Germinal center (tissue), 1 donor: ENCODE measurements at places on chromosomes 1 and 21.

GRCh38 chr1:240836271-240836670 is 224.3 kb upstream of the GREM2 start:
- no peak for DNase-seq

DNA sequence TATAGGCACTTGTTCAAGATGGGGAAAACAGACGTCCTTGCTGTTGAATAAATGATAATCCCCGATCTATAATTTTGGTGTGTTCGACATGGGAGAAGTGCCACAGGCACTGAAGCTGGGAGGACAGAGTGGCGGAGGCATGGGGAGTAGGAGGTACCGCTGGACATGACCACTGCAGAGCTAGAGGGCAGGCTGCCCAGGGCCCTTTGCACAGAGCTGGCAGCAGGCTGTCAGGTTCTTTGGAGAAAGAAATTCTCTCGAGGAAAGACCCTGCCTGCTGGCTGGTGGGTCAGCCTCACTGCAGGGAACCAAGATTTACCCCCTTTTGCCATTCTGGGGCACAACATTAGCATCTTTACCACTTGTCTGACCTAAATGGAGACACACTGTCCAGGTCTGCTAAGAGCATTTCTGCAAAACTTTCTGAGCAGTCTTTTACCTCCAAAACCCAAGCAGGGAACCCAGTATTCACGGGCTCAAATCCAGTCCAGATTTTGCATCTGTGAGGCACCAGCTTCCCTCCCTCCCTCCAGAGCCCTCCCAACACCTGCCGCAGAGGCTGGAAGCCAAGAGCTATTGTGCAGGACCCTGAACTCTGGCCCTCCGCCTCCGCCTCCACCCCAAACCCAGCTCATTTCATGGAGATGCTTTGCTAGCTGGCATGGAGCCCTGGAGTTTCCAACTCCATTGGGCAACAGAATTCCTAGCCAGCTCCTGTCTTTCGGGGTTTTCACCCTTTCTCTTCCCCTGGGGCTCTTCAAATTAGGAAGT is 142.3 kb downstream of the PLXNA2 start:
- no peak for DNase-seq

GRCh38 chr21:36461918-36462486 is 17.9 kb downstream of the CLDN14 start:
- DNase-seq, result no peak

- no peak for DNase-seq
These were observed 4.5 kb downstream of the MARCKSL1 start for GRCh38 chr1:32331549-32331948.

DNA sequence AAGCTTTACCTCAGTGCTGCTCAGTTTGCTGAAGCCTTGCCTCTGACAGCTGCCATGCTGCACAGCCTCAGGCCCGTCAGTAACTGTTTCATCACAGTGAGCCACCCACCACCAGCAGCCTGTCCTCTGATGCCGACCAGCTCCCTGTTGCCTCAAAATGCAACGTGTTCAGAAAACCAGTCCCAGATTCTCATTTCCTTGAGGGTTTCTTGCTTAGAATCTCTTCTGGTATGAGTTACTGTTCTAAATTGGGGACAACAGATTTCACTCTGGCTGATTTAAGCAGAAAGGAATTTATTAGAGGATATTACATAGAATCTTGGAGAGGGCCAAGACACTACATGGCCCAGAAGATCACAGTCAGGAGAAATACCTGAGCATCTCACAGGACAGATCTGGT is 11.0 kb downstream of the UBL4B start:
- DNase-seq, result no peak

DNA sequence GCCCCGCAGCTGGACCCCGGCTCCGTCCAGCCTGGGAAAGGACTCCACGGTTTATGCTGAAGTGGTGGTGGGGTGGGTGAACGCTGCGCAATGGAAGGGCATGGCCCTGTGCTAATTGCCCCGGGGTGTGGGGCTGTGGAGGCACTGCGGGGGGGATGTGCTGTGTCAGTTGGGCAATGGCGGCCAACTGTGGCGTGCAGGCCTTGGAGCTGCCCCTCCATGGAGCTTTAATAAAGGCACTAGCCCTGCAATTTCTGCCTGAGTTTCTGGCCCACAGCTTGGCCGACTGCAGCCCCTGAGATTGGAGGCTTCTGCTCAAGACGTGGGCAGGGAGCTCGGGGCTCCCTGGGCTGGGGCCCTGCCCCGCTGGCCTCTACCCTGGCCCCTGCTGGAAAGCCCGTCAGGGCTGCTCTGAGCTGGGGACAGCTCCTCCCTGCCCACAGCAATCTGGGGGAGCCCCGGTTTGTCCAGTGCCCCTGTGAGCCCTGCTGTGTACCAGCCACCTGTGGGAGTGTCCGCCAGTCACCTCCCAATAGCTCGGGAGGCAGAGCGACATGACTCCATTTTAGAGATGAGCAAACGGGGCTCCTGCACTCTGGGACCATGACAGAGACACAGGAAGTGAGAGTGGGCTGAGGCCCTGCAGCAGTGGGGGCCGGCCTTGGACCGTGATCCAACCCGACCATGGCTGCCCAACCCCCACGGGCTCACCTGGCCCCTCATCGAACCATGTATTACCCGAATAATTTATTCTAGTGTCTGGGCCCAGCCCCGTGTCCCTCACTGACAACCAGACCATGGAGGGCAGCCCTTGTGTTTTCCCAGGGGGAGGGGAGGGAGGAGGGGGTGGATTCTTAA is 8.7 kb upstream of the TNFRSF14 start:
- DNase-seq, result peak; percentile 72

DNA sequence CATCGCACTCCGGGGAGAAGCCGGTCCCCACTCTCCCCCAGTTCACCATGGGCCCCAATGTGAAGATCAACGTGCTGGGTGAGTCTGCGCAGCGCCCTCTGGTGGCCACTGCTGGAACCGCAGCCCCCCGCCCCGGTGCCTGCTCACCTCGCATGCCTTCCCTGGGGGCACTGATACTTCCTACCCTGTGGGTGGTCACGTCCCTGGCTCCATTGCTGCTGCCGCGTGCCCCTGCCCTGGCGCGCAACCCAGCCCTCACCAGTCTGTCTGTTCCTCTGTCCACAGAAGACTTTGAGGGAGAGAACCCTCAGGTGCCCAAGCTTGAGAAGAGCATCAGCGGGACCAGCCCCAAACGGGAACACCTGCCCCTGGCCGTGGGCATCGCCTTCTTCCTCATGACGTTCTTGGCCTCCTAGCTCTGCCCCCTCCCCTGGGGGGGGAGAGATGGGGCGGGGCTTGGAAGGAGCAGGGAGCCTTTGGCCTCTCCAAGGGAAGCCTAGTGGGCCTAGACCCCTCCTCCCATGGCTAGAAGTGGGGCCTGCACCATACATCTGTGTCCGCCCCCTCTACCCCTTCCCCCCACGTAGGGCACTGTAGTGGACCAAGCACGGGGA is 7.6 kb downstream of the EFNA3 start:
- DNase-seq, result peak; percentile 85

- no peak for DNase-seq
These were observed 24.4 kb downstream of the YTHDF2 start for GRCh38 chr1:28761189-28761588.

DNA sequence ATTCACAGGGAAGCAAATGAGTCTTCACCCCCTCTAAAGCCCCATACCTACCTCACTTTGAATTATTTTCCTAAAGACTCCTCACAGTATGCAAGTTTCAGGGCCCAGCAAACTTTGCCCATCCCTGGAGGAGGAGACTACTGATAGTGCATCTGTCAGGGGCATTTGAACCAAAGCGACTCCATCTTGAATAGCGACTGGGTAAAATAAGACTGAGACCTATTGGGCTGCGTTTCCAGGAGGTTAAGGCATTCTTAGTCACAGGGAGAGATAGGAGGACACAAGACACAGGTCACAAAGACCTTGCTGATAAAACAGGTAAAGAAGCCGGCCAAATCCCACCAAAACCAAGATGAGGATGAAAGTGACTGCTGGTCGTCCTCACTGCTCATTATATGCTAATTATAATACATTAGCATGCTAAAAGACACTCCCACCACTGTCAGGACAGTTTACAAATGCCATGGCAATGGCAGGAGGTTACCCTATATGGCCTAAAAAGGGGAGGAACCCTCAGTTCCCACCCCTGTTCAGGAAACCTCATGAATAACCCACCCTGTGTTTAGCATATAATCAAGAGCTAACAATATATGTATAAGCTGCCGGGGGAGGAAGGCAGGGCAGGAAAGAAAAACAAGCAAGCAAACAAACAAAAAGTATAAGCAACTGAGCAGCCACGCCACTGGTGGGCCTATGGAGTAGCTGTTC is 3.3 kb upstream of the PKNOX1 start:
- no peak for DNase-seq

GRCh38 chr1:158516966-158517365 is 37.2 kb downstream of the OR6Y1 start:
- no peak for DNase-seq

DNA sequence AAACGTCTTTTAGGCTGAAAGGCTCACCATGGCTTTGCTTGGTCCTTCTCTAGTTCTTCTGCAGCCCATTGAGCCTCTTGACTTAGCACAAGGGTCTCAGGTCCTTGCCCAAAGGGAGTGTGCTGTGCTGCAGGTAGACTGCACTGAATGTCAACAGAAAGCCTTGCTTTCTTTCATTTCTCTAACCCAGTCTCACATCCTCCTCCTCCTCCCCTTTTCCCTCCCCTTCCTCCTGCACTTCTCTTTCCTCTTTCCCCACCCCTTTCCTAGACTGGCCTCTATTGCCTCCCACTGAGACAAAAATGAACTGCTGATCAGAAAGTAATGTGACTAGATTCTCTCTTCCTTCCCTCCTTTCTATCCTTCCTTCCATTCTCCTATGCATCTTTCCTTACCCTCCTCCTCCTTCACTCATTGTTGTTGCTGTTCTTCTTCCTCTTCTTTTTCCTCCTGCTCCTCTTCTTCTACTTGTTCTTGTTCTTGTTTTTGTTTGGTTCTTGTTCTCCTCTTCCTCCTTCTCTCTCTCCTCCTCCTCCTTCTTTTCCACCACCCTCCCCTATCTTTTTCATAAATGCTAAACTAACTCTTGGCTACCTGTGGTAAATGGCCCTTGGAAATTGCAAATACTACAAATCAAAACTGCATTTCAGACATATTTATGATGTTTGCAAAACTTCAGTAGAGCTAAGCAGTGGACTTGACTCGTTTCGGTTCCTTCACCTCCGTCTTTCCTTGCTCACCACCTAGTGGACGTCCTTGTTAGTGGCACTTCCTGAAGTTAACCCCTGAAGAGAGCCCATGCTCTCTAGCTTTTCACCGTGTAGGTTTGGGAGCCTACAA is at the start of gene SELL:
Gene SELL, minus strand, starts transcription at position 152 of the 840 bp plus-strand sequence. Its CDS starts 122 bp downstream, at position 30.
- DNase-seq, result peak; percentile 65

DNA sequence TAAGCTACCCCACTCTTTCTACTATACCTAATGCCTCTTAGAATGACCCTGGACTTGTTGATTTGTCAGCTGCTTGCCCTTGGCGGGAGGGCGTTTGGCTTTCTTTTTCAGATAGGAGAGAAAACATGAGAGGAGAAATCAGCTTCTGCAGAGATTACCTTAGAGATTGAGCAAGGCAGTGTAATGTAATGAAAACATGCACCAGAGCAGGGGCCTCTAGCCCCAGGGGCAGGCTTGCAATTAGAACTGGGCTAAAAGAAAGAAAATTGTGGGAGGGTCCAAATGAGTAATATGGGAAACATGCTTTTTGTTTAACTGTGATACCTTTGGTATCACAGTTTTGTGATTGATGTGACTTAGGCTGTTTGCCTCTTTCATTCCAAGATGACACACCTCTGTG is 89.7 kb downstream of the PBX1 start:
- no peak for DNase-seq

DNA sequence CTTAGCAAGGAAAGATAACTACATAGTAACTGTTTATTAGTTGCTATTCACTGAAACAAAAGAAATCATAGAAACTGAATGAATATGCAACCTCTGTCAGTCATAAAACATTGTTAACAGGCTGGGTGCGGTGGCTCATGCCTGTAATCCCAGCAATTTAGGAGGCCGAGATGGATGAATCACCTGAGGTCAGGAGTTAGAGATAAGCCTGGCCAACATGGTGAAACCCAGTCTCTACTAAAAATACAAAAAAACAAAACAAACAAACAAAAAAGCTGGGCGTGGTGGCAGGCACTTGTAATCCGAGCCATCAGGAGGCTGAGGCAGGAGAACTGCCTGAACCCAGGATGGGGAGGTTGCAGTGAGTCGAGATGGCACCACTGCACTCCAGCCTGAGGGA is 44.1 kb downstream of the CRB1 start:
- DNase-seq, result no peak
